Natural killer cell treated with Interleukin-12 subunit alpha and Interleukin-12 subunit beta and Interleukin-15 and Interleukin-18, amount 100 ng/mL, for 72 hours (primary cell): ENCODE measurements at places on chromosomes 1 and 21.

DNA sequence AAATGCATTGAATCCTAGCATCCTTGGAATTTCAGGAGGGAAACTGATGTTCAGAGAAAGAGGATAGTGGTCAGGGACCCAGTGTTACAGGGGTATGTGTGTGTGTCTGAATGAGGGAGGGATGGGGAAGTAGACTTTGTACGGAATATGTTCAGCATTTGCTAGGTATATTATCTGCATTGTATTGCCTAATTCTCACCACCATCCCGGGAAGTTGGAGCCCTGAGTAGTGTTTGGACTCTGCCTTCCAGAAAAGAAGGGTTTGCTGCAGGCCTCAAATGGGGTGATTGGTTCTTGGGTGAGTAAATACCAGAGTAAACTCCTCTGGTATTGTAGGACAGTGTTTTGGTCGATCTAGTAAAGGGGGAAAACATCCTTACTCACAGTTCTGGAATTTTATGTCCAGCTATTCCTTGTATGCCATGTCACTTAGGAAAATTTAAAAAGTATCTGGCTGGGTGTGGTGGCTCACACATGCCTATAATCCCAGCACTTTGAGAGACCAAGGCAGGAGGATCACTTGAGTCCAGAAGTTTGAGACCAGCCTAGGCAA, 7.1 kb upstream of the ZNF496 start:
- DNase-seq = no peak

DNA sequence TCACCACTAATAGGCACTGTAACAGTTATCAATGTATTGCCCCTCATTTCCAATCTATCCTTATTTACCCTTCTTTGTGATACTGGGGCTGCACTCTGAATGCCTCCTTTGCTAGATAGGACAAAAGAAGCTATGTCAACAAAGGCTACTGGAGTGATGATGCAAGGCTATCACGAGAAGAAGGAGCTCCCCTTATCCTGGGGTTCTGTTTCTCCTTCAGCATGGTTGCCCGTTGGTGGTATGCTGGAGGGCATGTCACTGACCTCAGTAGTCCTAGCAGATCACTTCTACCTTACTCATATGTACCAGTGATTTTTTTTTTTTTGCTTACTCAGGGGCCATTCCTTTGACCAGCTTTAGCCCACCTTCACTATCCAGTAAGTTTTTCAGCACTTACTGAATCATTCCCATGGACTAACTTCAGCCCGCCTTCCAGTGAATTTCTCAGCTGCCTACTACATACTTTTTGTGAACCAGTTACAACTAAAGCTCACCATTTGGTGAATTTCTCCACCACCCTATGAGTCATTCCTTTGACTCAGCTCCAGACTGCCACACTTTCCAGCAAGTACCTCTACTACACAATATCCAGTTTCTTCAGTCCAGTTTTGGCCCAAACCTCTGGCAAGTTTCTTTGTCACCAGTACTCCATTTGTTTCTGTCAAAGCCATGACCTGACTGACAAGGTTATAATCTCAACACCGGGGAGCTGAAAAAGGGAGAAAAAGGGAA, 944.5 kb downstream of the KCNT2 start:
- DNase-seq = no peak

DNA sequence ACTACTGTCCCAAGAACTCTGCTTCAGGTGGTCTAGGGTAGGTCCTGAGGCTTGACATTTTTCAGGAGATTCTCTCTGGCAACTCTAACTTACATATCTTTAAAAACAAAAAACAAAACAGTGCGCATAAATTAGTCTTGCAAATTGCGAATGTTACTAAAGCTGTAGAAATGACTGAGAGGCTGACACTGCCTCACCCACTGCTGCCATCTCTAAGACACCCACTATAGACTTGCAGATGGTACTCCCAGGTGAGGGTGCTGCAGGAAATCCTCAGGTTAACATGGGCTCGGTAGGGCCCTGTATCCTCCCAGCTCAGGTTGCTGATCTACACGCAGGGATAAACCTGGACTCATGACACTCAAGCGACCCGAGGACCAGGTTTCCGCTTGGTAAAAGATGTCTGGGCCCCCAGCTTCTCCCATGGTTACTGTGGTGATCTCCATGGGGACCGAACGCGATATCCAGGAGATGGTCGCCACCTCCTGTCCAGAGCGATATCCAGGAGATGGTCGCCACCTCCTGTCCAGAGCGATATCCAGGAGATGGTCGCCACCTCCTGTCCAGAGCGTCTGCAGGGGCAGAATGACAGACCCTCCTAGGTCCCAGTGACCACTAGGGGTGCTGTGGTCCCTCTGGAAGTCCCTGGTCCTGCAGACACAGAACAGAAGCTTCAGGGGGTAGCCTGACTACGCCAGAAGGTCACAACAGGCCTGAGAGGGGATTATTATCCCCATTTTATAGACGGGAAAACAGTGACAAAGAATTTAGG, 16.2 kb upstream of the LY9 start:
- no peak for DNase-seq

- DNase-seq = no peak
These were observed 37.2 kb upstream of the SIM2 start for GRCh38 chr21:36661511-36662309.

GRCh38 chr1:116827607-116828105, 73.4 kb downstream of the CD2 start:
- DNase-seq = no peak
